ENCODE measurements at places on chromosomes 4 and X. TPM values are rescaled to one million over a fixed set of nuclear protein-coding genes. Genes with fewer than 3 reads are reported as not detected.

Gene YIPF7
- not detected for total RNA-seq

Gene PAGE5
- not detected for total RNA-seq

Gene FAAH2
- not detected for total RNA-seq

Gene DDIT4L
- 1.9 TPM for total RNA-seq

Gene WAS
- total RNA-seq, result not detected

Gene TEX13B
- not detected for total RNA-seq

Gene POU3F4
- not detected for total RNA-seq

Gene CFP
- total RNA-seq, result 0.17 TPM

GRCh38 chr4:106650701-106651100 lies 282.1 kb upstream of the GIMD1 start:
- DNase-seq, result no peak

DNA sequence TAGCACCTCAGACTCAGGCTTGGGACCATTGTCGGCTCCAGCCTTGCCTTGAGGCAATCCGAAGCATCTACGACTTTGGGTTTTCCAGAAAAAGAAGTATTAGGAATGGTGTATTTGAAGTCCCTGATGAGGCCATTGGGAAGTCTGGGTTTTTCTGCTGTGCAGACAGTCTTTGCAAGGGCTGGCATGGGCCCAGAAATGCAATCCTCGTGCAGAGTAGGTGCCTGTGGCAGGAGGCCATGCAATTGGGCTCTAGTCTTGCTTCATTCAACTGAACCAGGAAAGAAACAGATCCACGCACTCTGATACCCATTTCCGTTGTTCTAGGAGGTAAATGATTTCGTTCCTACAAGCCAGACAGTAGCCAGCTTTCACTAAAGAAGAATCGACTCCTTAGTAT lies 12.4 kb downstream of the ZFP92 start:
- no peak for DNase-seq

DNA sequence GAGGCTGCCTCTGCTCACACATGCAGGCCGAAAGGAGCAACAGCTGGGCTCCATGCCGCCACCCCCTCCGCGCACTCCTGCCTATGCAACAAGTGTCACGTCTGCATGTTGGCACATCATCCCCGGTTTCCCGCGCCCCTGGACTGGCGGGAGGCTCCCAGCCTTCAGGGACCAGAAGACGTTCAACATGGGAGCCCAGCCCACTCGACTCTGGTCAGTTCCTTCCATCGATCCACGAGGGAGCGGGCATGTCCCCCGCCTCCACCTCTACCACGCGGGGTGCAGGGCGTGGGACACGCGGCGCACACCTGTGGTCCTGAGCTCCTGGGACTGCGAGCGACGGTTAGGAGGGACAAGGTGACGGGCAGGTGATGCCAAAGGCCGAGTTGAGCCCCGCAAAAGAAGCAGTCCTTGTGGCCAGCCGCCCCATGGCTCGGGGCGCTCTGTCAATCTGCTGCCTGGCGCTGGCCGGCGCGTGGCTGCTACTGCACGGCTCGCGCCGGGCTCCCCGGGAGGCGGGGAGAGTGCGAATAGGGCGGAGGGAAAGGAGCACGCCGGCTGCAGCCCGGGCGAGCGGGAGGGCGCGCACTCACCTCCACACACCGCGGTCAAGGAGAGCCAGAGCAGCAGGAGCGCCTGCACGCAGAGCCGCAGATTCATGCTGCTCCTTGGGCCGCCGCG lies 645 bp downstream of the APLN start:
- DNase-seq, result no peak

DNA sequence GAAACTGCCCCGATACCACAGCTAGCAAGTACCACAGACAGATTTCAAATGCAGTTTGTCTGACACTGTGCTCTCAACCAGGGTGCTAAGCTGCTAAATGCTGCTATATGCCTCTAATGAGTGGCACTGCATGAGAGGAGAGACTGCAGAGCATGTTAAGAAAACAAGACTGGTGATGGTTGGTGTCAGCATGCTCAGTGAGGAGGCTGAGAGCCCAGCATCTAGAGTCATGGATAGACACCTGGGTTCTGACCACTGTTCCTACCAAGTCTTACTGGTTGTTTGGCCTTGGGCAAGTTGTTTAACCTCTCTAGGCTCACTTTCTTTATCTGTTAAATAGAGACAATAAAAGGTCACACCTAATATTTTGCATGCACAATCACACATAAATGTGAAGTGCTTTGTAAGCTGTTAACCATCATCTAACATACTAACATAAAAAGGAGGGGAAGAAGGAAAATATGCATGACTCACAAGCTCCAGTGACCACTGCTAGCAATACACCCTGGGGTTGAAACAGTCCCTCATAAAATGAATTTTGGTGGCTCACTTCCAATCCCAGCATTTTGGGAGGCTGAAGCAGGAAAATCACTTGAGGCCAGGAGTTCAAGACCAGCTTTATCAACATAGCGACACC lies 20.7 kb downstream of the HHIP start:
- DNase-seq, result peak; percentile 59

GRCh38 chr4:94695384-94695783 lies 62.4 kb upstream of the BMPR1B start:
- peak; percentile 30 for DNase-seq

- DNase-seq, result peak; percentile 28
These were observed 76.9 kb upstream of the EXOC1L start for GRCh38 chr4:55742655-55743202.

DNA sequence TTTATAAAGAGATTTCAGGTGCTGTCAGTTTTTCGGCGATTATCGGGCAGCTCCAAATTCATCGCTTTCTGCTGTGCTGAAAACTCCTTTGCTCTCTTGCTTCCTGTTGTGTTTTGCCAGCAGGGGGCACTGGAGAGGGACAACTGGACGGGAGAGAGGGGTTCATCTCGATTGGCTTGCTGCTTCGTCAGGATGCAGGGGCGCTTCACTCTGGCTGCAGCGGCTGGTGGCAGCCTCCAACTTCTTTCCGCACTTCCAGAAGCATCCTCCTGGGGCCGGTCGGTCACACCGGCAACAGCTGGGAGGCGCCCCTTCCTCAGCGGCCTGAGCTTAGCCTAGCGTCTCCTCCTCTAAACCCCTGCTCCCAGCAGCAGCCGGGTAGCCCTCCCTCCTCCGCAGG lies 29.5 kb downstream of the MSL3 start:
- peak; percentile 53 for DNase-seq

- no peak for DNase-seq
These were observed 65.9 kb upstream of the OGT start for GRCh38 chrX:71466979-71467523.

- DNase-seq, result no peak
These were observed 400.7 kb downstream of the DCAF12L2 start for GRCh38 chrX:125765347-125765746.

DNA sequence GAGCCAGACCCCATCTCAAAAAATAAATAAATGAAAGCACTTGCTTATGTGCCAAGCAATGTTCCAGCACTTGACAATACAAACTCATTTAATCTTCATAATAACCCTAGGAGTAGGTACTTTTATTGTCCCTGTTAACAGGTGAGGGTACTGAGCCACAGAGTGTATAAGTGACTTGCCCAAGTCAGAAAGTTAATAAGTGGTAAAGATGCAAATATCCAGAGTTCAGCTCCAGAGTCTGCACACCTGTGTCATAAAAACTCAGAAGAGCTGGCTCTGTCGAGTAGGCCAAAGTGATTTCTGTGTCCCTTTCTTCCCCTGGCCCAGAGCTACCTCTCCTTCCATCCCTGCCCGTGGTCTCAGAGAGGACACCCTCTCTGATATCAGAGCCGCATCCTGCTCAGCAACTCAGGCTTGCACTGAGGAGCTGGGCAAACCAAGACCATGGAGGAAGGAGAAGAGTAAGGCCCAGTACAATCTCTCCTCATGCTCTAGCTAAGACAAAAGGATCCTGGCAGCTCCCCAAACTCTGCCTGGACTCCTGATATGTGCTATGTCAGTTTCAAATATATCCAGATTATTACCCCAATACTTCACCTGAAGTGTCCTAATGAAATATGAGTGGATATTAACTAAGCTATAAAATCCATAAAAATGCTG lies 136.3 kb downstream of the HS6ST2 start:
- no peak for DNase-seq

GRCh38 chrX:118520216-118521206 lies 24.9 kb downstream of the DOCK11 start:
- peak; percentile 65 for DNase-seq

DNA sequence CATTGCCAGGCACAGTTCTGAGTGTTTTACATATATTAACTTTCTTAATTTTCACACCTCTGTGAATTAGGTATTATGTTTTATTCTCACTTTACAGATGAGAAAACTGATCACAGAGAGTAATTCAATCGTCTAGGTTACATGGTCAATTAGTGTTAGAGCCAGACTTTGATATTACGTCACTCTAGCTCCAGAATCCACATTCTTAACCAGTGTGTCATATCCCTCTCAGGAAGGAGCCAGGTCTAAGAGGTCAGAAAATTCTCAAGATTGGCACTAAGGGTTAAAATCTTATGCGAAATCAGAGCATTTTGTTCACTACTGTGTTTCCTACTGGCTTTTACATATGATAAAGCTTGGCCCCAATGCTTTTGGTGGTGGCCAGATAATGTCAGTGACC lies 7.4 kb downstream of the DMP1 start:
- peak; percentile 23 for DNase-seq

DNA sequence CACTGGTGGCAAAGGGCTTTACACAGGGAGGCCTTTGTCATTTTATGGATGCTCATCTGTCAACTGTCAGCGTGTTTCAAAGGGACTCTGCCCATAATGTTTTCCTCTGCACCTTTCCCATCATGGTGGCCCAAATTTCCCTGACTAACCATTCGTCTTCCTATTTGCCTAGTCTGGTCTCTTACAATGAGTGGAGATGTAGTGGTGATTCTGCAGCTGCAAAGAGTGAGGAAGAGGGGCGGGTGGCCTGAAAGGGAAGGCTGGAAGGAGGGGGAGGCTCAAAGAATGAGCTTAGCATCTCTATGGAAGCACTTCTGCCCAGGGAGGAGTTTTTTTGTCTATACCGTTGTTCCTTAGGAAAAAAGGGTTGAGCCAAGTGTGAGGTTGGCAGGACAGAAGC lies 447.5 kb downstream of the NKX6-1 start:
- no peak for DNase-seq

- no peak for DNase-seq
These were observed 23.1 kb upstream of the DHRSX start for GRCh38 chrX:2523911-2524310.

DNA sequence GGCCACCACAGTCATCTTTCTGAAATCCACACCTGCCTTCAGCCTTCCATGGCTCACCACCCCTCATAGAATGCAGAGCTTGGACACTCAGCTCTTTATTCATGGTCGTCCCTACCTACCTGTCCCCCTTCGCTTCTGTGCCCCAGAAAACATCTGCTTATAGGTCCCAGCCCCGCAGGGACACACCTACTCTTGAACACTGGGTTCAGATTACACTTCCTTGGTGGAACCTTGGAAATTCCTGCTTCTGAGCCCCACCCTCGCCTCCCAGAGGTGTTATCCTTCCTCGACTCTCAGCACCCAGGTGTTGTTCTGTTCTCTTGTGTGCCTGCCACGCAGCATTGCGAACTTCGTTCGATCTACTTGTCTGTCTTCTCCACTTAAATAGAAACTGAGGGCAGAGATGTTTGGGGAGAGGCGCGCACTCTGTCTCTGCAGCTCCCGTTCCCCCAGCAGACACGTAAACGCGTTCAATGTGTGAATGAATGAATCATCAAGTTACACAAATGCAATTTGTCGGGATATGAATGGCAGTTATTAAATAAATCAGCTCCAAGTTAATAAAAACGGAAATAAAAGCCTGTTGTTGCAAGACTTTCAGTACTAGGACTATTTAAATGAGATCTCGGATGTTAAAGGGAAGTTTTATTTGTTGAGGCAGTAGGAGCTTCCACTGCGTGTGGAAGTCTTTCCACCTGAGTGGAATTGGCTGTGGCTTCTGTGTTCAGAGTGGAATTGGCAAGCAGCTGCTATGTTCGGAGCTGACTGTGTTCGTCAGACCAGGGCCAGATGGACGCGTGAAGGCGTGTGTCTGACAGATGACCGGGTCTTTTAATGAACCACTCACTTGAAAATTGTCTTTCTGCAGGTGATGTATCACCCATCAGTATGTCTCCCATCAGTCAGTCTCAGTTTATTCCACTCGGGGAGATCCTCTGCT lies 95.6 kb downstream of the STOX2 start:
- no peak for DNase-seq

DNA sequence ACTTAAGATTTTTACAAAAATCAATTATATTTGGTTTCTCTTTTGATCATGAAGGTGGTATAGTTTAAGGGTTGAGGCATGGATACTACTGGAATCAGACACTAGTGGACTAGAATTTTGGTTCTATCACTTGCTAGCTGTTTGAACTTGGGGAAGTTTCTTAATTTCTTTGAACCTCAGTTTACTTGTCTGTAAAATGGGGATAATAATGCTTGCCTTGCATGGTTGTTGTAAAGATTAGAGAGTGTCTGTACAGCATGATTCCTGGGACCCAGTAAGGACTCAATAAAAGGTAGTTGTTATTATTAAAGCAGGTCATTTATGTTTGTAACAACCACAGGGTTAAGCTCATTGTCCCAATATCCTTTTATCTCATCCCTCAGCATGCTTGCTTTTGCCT lies 36.0 kb downstream of the TMEM164 start:
- no peak for DNase-seq

DNA sequence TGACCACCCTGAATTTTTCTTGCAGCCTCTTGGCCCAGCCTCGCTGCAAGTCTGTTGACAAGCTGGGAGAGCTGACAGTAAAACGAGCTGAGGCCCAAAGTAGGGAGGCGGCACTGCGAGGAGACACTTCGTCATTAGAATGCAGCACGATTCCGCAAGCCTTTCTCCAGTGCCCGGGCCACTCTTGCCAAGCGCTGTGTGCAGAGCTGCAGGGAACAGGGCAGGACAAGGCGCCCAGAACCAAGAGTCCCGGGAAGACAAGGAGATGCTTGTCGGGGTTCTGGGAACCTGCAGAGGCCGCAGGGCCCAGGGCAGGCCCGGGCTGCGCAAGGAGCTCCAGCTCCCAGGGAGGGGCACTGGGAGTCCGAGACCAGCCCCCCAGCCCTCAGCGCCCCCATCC lies 187.1 kb downstream of the BCOR start:
- DNase-seq, result no peak

- no peak for DNase-seq
These were observed 14.3 kb upstream of the GABRE start for GRCh38 chrX:151988706-151989299.

GRCh38 chrX:134365904-134366303 lies 94.1 kb upstream of the HPRT1 start:
- no peak for DNase-seq

GRCh38 chr4:175499735-175500352 lies 312.2 kb downstream of the GPM6A start:
- DNase-seq, result no peak

DNA sequence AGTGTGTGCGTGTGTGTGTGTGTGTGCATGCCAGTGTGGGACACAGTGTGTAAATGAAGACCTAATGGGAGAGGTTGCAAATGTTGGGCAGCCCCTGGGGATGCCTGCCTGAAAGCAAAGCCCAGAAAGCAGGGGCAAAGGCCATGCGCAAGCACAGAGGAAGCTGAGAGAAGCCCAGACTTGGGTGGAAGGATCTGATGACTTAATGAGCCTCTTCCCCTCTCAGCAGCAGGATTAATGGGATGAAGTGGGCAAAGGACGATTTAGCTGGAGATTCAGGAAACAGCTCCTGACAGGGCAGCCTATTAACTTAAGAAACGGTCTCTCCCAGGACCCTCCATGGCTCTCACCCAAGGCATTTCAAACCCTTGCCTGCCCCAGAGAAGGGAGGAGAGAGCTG lies 107.3 kb downstream of the EFNB1 start:
- no peak for DNase-seq

GRCh38 chr4:103046416-103047290 lies 27.1 kb upstream of the SLC9B1 start:
- DNase-seq, result peak; percentile 41

- no peak for DNase-seq
These were observed 6.7 kb upstream of the PRICKLE3 start for GRCh38 chrX:49192722-49193328.
